ENCODE measurements at places on chromosomes 4 and X.
A peak's percentile ranks its signal among the peaks of the same experiment; 100 is the strongest.

DNA sequence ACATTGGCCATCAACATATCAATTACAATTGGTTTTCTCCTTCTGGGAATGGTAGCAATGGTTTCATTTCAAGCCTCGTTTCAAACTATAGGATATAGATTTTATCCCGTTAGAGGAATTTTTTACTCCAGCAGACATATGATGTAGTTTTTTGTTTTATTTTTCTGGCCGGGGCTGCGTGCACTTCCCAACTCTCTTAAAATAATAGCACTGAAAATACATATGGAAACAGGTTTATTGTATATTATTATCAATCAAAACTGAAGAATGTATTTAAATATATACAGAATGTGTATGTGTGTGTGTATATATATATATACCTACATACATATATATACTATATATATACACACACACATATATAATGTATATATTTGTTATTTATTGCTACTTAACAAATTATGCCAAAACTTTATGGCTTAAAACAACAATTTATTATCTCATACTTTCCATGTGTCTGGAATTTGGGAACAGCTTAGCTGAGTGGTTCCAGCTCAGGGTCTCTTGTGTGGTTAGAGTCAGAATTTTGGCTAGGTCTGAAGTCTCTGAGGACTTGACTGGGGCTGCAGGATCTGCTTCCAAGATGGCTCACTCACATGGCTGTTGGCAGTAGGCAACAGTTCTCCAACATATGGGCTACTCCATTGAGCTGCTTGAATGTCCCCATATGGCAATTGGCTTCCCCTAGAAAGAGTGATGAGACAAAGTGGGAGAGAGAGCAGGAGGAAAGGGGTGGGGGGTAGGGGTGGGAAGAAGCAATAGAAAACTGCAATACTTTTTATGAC lies 314.1 kb downstream of the PPP1R2C start:
- no peak for DNase-seq

DNA sequence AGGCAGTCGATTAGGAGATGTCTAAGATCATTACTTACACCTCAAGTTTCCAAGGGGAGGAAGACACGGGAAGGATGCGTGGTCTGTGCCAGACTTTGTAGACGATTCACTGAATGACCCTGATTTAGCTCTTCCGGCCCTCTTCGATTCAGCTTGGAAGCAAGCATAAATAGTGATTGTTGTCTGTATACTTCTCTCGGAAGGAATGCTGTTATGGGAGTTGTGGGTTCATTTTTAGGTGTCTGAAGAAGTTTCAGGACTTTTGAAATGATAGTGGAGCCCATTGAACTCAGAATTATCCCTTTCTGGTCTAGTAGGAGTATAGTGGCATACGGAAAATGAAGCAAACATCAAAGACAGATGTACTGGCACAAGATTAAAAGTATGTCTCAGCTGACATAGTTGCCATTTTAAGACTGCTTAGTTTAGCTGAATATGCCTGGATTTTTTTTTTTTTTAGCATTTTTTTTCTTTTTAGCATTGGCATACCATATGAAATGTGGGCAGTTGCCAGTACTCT lies 1.0 kb upstream of the ANKRD17 start:
- no peak for DNase-seq

DNA sequence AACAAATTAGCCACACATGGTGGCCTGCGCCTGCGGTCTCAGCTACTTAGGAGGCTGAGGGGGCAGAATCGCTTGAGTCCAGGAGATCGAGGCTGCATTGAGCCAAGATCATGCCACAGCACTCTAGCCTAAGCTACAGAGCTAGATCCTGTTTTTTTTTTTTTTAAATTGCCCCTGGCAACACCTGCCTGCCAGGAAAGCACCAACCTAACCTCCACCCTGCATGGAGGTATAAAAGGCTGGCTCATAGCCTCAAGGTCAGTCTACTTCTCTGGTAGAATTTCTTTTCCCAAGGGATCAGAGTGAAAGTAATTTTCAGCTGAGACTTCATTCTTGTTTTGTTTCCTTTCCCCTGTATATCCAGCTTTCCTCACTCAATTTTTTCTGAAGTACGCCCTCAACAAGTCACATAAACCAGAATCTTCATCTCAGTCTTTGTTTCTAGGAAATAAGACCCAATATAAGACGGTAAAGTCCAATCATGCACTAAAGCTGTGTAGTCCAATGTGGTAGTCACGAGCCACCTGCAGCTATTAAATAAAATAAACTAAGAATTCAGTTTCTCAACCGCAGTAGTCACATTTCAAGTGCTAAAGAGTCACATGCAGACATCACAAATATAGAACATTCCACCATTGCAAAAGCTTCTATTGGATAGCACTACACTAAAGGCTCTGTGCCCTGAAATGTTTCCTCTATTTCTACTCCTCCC lies 113.3 kb downstream of the HPGD start:
- DNase-seq: no peak

DNA sequence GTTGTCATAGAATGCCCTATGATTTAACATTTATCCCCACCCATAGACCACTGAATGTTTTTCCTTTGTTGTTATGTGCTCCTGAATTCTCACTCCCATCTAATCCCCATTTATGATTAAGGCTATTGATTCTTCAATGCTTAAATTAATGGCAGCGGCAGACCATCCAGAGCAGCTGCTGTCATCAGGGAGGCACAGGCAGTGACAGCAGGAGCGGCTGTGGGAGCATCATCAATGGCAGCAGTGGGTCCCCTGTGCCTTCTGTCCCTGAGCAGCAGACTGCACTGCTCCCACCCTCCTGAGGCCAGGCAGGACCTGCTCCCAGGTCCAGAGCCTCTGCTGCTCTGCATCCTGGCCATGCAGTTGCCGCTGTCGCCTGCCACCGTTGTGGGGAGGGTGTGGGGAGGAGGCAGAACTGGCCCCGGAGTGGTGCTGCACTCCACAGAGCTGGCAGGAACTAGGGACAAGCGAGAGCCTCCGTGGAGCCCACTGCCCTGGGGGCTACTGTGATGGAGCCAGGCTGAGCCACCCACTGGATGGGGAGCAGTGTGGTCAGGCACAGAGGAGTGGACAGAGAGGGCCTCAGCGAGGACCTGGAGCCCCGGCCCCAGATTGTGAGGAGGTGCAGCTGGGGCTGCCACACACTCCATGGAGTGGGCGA lies 29.0 kb downstream of the NAA11 start:
- DNase-seq: no peak

GRCh38 chrX:10828640-10829039 lies 208.3 kb upstream of the MID1 start:
- no peak for DNase-seq

DNA sequence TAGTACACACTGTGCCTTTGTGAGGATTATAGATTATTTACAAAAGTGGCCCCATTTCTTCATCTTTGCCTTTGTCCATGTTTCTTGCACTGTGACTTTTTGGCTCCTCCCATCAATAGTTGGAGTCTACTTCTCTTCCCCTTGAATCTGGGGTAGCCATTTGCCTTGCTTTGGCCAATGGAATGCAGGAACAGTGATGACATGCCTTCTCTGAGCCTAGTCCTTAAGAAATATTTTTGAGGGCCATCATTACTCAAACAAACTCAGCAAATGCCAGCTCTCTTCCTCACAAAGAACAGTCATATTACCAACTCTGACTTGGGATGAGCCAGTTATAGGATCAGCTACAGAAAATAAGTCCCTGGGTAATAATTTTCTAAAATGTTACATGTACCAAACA lies 189.6 kb downstream of the FRMPD4 start:
- DNase-seq: no peak

DNA sequence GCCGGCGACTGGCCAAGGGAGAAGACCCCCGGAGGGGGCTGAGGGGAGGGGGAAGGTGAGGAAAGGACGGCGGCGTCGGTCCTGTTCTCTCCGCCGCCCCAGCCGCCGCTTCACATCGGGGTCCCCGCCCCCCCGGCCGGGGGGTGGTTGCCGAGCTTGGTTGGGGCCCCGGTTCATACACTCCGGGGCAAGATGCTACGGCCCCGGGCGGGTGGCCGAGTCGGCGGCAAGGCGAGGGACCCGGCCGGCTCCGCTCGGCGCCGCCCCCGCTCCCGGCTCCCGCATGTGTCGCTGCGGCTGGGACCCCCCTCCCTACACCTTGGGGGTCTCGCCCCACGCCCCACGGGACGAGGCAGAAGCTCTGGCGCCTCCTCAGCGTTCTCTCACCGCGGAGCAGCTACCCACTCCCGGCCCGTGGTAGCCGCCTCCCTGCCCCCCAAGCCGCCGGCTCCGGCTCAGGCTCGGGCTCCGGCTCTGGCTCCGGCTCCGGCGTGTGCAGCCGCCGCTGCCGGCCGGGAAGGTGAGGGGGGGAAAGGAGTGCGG lies 461 bp downstream of the FBXW7 start:
- DNase-seq: no peak

GRCh38 chr4:129806986-129807385 lies 711.0 kb downstream of the C4orf33 start:
- no peak for DNase-seq

- DNase-seq: no peak
These were observed 27.4 kb downstream of the CASP6 start for GRCh38 chr4:109675843-109676242.

DNA sequence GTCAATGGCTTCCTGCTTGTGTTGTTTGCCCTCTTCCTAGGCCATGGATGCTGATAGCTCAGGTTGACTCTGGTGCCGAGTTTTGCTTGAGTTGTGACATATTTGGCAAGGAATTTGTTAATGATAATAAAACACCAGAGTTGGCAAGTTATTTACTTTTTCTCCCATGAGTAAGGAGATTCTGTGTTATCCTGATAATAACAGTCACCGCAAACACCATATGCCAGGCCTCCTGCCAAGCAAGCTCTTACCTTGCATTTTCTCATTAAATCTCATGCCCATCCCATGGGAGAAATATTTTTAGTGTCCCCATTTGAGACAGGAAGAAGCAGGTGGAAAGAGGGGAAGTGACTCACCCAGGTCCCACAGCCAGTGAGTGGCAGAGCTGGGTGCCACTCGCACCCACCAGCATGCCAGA lies 67.4 kb upstream of the CLCN4 start:
- DNase-seq: no peak

DNA sequence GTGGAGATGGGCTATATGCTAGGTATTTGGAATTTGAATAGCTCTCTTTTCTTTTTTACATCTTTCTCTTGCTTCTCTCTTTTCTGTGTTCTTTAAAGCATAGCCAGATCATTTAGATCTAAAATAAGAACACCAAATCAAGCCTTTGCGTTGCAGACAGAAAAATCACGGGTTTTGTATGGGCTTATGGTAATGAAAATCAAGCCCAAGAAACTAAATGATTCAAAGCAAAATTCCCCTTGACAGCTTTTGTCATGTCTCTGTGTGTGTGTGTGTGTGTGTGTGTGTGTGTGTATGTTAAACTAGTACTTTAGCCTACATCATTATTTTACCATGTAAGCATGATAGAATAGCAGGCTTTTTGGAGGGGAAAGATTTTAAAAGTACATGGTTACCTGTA lies 1.8 kb upstream of the RASL11B start:
- no peak for DNase-seq

DNA sequence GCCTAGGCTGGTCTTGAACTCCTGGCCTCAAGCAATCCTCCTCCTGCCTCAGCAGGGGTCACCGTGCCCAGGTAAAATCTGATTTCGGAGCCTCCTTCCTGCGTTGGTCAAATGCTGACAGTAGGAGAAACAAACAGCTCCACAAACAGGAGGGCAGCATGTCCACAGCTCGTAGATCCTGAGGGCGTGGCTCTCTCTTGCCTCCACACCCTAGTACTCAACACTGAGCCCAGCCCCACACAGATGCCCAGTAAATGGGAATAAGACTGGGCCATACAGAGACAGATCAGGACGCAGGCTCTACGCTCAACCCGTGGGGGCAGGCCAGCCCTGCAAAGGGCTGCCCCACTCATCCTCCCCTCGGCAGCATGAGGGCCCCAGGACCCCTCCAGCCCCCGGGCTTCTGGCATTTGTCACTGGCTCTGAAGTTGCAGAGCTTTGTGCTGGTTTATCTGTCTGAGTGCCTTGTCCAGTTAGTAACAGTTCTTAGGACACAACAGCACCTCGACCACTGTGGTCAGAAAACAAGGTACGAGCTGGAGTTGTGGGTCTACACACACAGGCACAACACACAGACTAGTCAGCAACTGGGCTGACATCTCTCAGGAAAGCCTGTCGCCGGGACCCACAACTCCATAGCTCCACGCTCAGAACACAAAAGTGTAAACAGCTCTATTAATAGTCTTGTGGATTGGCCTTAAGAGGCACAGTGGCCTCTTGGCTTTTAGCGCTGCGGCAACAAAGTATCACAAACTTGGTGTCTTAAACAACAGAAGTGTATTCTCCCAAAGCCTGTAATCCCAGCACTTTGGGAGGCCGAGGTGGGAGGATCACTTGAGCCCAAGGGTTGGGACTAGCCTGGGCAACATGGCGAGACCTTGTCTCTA lies 5.2 kb downstream of the TNIP2 start:
- no peak for DNase-seq

DNA sequence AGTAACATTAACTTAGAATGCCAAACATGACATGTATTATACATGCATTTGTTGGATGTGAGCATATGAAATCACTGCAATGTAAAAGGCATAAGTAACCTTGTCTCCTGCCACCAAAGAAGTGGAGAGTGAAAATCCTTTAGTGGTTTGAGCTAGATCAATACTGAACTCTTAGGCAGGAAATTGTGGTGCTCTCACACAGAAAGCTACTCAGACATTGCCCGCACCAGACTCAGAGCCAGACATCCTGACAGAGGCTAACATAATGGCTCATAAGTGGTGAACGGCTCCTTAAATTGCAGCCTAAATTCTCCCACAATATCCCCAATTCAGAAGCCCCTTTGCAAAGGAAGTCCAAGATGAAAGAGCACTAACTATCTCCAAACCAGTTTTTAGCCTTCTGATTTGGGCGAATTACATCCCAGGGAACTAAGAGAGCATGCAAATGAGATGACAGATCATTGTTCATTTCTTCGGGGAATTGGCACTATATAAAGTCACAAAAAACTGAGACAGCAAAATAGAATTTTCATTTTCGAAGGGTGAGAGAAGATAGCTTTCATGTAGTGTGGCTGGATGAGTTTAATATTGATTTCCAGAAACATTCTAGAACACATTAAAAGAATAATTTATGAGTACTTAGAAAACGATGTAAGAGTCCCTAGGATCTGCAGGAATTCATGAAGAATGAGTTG lies 233.6 kb upstream of the RPS6KA3 start:
- DNase-seq: no peak

GRCh38 chr4:24855741-24856140 lies 57.1 kb downstream of the CCDC149 start:
- DNase-seq: peak; percentile 25

DNA sequence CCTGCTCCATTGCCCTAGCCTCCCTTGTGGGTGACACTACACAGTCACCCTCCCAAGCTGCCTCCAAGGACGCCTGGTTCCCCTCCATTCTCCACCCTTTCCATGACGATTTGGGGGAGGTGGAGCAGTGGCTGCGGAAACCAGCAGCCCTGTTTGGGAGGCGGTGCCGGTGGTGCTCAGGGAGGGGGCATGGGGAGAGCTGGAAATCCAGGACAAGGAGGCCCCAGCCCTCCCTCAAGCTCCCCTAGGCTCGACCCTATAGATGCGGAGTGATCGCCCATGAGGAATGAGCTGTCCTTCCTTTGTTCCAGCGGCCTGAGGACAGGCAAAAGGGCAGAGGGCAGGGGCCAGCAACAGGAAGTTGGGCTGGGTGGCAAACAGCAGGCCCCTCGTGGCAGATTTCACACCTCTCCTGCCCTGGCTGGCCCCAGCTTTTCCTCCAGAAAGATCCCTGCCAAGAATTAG lies 3.6 kb upstream of the RENBP start:
- no peak for DNase-seq

All from fibroblast of skin of scalp (primary cell).